Nephron progenitor cell (in vitro differentiated cells): ENCODE measurements at places on chromosomes 12 and 14.

DNA sequence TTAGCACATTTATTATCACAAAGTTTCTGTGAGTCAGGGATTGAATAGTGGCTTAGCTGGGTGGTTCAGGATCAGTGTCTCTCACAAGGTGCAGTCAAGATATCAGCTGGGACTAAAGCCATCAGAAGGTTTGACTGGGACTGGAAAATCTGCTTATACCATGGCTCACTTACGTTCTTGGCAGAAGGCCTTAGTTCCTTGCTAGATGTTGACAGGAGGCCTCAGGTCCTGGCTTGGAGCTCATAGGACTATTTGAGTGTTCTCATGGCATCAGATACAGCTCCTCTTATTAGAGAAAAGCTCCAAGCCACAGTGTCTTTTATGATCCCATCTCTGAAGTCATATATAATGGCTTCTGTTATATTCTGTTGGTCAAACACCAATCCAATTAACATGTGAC is 127.3 kb downstream of the SLC6A15 start:
- DNase-seq, result no peak

GRCh38 chr12:9381619-9382018 is 173.4 kb upstream of the PZP start:
- no peak for DNase-seq

DNA sequence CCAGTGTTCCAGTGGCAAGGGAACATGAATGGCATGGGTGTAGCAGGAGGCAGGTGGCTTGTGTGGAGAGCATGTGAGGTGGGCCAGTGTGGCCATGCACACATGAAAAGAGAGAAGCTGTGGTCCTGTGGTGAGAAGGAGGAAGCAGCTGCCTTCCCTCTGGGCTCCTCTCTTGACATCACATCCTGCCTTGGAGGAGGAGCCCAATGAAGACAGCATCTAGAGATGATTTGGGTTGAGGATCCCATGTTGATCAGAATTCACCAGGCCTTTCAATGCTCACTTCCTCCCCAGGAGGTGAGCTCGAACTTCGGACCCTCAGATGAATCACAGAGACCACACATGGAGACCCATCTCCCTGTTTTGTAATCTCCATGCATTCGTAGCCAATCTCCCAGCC is 82.6 kb downstream of the LRRC74A start:
- no peak for DNase-seq

- no peak for DNase-seq
These were observed 375.3 kb downstream of the SEC23A start for GRCh38 chr14:38727731-38728130.

- no peak for DNase-seq
These were observed 2.3 kb downstream of the RDH12 start for GRCh38 chr14:67703997-67704396.

DNA sequence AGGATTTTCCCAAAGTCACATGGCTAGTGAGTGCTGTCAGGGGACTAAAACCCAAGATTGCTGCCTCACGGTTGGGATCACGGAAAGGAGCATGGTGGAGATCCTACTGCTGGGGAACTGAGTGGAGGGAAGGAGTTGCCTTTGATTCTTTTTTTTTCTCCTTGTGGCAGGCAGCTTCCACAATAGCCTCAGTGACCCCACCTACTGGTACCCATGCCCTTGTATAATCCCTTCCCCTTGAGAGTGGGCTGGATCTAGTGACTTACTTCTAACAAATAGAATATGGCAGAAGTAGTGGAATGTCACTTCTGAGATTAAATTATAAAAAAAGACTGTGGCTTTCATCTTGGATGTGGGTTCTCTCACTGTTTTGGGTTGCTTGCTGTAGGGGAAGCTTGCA is 135.7 kb downstream of the DICER1 start:
- no peak for DNase-seq

- DNase-seq, result no peak
These were observed 2.3 kb downstream of the TCP11L2 start for GRCh38 chr12:106304797-106305196.

- no peak for DNase-seq
These were observed 34.8 kb upstream of the FRMD6 start for GRCh38 chr14:51616724-51617409.

DNA sequence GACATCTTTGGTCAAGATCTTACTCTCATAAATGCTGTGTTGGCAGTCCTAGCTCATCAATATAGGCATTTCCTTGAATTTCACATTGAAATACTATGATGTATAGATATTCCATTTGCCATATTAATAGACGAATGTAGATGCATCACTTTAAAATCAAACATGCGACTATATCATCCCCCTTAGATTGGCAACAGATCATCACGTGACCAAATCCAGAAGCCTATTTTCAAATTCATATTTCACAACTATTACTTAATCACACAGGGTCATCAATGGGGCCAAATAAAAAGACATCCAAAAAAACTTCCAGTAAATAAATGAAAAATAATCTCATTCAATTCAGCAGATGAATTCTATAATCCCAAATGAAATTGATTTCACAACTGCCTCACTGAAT is 15.3 kb downstream of the LMO3 start:
- no peak for DNase-seq

- DNase-seq, result no peak
These were observed 141.0 kb downstream of the ZFP36L1 start for GRCh38 chr14:68651652-68652432.

DNA sequence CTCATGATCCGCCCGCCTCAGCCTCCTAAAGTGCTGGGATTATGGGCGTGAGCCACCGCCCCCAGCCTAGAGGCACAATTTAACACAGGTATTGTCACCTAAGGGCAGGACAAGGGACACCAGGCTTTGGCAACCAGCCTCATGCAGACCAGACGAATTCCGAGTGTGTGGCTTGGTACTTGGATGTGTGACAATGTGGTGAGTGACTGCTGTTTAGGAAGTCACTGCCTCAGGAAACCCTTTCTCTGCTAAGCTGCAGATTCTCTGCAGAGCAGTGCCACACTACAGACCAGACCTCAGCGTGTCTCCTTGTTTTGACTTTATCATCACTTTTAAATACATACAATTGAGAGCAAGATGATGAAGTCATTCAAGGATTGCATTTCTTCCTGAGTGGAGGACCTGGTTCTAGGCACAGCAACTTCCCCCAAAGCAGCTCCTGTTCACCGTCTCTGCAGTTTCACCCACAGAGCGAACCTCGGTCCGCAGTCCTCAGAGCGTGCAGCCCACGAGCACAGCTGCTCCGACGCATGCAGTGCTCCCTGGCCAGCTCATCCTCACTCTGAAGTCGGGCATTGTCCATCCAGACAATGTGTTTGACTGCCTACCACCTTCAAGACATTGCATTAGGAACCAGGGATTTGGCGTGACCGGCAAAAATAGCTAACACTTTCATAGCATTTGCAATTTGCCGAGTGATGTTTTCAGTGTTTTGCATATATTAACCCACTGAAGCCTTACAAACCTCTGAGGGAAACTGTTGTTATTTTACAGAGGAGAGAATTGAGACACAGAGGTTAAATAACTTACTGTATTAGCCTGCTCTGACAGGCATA is 235.2 kb downstream of the CHST11 start:
- no peak for DNase-seq

DNA sequence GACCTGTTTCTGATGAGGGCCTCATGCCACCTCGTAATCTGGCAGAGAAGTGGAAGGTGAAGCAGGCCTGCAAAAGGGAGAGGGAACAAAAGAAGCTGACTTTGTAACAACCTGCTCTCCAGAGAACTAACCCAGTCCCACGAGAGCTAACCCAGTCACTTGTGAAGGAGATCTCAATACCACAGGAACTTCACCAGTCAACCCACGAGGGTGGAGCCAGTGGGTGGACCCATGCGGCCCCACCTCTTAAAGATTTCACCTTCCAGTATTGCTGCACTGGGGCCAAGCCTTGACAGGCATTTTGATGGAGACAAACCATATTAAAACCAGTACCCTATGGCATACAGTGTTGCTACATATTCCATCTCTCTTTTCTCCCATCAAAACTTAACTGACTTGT is 55.1 kb downstream of the SERPINA10 start:
- DNase-seq, result no peak

DNA sequence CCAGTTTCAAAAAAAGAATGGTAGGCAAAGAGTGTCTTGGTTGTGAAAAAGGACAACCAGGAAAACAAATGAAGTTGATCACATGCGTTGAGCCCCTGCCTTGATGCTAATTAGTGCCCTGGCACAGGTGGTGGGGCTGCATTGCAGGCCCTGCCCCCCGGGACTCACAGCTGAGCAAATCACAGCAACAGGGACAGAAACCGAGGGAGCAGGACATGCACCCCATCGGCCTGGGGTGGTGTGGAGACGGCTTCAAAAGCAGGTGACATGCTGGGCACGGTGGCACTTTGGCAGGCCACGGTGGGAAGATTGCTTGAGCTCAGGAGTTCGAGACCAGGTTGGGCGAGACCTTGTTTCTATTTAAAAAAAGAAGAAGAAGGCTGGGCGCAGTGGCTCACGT is 1.1 kb upstream of the PAPLN start:
- DNase-seq, result no peak

DNA sequence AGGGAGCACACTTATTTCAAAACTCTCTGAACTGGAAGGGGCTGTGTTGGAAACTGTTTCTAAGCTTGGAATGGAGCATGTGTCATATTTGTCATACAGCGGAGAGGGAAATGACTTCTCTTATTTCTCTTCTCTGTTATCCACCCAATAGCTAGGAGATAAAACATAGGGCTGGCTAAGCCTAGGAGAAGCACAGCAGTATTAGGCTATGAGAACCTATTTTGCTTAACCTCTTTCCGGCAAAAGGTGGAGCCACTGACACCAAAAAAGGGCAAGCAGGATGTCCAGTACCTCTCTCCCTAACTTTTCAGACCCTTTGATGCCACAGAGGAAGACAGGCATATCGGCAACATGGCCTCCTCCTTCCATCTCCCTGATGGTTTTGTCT is 148.3 kb downstream of the CRADD start:
- no peak for DNase-seq
